NCI-H510A (cell line): ENCODE measurements at places on chromosomes 3 and 15.

DNA sequence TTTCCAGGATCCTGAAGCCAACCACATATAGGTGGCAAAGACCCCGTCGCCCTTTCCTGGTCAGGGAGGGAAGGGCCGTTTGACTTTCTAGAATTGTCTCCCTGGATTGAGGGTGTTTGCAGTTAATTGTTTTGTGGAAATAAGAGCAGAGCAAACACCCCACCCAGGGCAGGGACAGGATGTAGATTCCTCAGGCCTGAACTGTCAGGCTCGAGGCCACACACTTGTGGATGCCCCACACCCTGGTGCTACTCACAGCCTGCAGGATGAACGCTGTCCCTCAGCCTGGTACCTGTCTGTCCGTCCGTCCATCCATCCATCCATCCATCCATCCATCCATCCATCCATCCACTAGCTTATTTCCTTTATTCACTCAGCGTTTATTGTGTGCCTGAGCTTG is 29.9 kb upstream of the FLNB start:
- DNase-seq = no peak

DNA sequence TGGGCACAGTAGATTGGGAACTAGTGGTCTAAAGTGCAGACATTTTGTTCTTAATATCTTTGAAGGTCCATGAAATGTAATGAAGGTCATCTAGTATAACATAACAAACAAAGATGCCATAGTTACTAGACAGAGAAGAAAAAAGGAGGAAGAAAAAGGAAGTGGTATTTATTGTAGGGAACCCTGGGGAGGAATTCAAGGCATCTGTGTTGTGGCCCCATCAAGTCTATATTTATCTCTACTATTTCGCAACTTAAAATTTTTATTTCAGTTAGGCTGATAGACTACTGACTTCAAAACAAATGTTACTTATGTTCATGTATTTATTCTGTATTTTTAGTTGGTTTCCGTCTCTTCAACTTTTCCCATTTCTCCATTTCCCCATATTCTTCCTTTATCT is 48.9 kb upstream of the ZDHHC23 start:
- no peak for DNase-seq

- no peak for DNase-seq
These were observed 54.1 kb downstream of the TMEM44 start for GRCh38 chr3:194579091-194579606.

DNA sequence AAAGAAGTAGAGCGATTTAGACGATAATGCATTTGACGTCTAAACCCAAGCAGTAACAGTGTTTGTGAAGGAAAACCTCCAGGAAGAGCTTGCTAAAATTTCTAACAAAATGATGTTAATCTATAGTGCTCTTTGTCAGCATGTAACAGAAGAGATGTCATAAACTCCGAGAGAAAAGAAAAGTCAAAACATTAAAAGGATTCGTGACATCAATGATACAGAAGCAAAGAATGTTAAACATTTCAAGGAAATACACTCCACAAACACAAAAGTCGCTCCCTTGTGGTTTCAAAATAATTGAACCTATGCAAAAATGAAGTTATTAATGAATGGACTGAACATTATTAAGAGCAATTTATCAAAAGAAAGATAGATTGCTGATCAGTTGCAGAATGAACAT is 27.9 kb downstream of the AADAC start:
- no peak for DNase-seq

DNA sequence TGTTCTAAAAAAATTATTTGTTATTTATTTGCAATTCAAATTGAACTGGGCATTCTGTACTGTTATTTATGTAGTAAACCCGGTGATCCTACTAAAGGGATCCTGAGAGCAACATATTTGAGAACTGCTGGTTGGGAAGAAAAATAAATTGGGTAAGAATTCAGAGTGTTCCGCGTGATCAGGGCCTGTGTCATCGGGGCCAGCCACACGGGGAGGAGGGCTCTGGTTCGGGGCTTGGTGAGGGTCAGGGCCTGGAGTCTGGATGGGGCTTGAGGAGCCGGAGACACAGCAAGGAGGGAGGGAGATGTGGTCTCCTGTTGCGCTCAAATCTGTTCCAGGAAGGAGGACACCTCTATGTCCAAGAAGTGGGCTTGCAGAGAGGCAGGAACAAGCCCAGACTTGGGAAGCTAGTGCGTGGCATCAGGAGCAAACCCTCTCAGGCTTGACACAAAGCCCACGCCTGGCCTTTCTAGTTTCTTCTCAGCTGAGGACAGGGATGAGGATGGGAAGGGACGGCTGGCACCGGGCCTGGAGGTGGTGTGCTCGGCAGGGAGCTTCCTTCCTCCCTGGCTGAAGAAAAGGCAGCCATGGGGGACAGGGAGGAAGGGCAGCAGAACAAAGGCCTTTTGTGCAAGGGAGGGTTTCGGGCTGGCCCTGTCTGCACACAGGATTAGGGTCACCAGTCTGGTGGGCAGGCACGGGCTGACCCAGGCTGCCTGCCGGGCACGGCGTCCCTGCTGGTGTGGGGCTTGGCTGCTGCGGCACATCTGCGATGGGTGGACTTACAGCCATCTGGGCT is 22.9 kb upstream of the FBLN2 start:
- peak; percentile 27 for DNase-seq

DNA sequence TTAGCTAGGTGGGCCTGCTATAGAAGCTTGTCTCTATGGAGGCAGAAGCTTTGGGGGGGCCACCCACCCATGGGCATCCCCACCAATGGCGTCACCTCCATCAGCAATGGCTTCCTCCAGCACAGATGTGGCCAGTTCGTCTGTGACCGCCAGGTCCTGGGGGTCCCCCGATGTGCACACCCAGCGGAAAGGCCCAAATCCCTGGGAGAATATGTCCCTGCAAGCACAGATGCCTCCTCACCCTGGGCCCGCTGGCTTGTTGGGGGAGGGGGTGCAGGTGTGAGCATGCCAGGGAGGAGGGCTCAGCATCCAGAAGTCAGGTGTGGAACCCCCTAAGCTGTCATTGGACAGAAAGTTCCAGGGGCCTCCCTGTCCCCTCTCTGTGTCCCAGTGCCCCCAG is 19.6 kb downstream of the UROC1 start:
- DNase-seq = no peak

GRCh38 chr3:64888165-64888564 is 200.4 kb upstream of the ADAMTS9 start:
- DNase-seq = no peak

DNA sequence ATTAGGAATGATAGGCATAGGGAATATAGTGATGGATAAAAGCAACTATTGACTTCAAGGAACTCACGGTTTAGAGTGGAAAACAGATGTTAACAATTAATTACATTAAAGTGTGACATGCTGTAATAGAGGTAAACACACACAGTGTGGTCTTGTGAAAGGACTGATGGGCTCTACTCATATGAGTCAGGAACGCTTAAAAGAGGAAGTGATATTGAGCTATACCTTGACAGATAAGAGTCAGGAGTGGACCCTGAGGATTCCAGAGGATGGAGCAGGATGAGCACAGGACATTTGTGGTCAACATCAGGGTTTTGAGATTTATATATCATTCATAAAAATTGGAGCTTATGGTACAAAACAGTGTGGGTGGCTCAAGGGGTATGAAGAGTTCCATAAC is 11.0 kb downstream of the EXOG start:
- DNase-seq = no peak

- DNase-seq = no peak
These were observed 53.3 kb upstream of the SLC6A11 start for GRCh38 chr3:10762611-10763247.

DNA sequence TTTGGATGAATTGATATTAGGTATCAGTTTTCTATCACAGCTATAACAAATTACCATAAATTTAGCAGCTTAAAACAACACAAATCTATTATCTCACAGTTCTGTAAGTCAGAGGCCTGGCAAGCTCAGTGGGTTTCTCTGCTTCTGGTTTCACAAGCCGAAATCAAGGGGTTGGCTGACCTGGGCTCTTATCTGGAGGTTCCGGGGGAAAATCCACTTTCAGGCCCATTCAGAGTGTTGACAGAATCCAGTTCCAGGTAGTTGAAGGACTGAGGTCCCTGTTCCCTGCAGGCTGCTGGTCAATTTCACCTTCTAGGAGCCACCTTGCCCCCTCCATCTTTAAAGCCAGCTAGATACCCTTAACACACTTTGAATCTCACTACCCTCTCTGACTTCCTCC is 11.1 kb upstream of the HHATL start:
- DNase-seq = no peak
